Fibroblast of pulmonary artery (primary cell): ENCODE measurements at places on chromosomes 1 and 21.

DNA sequence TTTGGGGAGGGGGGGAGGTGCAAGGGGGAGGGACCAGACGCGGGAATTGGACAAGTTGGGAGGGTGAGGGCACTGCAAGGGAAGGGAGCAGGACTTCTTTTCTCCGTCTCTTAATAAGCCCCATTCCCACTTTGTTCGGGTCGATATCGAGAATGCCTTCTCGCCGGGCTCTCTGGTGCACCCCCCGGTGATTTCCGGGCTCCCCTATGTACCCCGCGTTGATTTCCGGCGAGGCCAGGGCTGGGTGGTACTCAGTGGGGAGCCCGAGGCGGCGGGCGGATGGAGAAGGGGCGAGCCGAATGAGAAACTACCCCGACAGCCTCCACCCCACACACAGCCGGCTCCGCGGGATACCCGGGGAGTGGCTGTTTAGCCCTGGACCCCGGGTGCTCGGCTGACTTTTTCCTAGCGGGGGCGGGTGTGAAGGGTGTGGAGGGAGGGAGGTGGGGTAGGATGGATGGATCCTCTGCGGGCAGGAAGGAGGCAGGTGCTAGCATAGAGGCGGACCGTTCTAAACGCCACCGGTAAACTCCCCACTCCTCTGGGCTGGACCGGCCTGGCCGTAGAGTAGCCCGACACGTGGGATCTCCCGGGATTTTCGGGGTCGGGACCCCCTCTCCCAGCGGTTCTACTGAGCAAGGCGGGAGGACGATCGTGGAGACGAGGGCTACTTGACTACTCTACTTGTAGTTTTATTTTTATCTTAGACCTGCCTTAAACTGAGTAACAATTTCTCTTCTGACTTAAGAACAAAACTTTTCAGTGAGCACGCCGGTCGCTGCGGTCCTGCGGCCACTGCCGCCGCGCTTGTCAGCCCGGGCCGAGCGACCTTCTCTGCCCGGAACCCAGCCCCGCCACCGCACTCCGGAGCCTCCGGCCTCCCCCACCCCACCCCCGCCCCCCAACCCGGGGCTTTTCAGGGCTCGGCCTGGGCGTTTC lies 1.0 kb downstream of the RNF220 start:
- DNase-seq: no peak

- DNase-seq: no peak
Observed at GRCh38 chr1:214506972-214507431, 44.4 kb downstream of the PTPN14 start.

- no peak for DNase-seq
Observed at GRCh38 chr21:36654796-36655325, 44.1 kb upstream of the SIM2 start.

DNA sequence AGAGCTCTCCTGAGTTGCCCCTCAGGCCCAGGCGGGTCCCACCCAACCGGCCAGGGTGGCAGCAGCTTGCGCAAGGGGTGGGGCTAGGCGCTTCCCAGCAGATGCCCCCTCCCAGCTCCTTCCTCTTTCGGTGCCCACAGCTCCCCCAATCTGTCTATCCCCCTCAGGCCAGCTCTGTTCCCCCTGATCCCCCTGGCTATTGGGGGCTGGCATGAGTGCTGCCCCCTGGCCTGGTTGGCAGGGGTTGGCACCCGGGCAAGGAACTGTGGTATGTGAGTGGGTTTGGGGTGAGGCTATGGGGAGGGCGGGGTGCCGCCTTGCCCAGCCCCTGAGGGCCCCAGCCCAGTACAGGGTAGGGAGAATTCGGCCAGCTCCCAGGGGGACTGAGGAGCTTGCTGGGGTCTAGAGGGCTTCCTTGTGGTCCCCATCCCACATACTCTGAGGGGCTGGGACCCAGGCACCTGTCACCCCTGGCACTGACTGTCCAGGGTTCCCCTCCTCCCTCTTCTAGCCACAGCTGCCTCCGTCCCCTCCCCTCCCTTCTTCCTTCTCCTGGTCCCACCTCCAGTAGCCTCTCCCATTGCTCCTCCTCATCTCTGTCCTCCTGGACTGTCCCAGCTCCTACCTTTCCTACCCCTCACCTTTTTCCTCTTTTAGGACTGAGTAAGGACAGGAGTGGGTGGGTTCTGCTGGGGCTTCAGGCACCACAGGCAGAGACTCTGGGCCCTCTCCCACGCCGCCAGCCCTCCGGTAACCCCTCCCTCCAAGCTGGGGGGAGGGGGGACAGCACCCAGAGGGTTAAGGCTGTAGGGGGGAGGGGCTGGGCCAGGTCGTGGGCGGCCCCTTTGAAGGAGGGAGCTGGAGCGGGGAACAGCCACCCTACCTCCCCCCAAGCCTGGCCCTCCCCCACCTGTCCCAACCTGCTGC lies 5.7 kb downstream of the ZBTB7B start:
- DNase-seq: no peak

GRCh38 chr1:157007306-157007705 lies 38.2 kb downstream of the ARHGEF11 start:
- DNase-seq: no peak

DNA sequence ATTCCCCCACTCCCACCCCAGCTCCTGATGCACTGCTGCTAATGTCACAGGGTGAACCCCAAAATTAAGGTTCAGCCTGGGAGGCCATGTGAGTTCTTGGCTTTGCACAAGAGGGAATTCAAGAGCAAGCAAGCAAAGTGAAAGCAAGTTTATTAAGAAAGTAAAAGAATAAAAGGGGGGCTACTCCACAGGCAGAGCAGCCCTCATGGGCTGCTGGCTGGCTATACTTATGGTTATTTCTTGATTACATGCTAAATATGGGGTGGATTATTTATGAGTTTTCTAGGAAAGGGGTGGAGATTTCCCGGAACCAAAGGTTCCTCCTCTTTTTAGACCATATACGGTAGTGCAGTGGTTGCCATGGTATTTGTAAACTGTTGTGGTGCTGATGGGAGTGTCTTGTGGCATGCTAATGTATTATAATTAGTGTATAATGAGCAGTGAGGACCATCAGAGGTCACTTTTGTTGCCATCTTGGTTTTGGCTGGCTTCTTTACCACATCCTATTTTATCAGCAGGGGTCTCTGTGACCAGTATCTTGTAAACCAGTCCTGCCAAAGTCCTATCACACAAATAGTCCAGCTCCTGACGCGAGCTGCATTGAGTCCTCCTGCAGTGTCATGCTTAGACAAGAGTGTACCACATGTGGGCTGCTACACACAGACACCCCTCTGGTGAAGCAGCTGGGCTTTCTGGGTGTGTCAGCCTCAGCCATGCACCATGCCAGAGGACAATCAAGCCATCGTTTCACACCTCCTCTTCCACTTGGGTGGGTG lies 46.4 kb upstream of the CSF1 start:
- DNase-seq: peak; percentile 63

GRCh38 chr1:22825486-22826189 lies 115.0 kb downstream of the EPHB2 start:
- DNase-seq: no peak

DNA sequence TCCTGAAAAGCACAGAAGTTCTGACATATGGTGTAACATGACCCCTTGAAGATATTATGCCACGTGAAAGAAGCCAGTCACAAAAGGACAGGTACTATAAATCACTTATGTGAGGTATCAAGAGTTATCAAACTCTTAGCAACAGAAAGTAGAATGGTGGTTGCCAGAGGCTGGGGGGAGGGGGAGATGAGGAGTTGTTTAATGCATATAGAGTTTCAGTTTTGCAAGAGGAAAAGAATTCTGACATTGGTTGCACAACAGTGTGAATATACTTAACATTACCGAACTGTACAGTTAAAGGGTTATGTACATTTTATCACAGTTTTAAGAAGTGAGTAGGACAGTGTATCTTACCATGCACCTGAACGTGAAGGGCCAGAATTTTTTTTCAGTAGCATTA lies 80.0 kb downstream of the USP25 start:
- peak; percentile 58 for DNase-seq

DNA sequence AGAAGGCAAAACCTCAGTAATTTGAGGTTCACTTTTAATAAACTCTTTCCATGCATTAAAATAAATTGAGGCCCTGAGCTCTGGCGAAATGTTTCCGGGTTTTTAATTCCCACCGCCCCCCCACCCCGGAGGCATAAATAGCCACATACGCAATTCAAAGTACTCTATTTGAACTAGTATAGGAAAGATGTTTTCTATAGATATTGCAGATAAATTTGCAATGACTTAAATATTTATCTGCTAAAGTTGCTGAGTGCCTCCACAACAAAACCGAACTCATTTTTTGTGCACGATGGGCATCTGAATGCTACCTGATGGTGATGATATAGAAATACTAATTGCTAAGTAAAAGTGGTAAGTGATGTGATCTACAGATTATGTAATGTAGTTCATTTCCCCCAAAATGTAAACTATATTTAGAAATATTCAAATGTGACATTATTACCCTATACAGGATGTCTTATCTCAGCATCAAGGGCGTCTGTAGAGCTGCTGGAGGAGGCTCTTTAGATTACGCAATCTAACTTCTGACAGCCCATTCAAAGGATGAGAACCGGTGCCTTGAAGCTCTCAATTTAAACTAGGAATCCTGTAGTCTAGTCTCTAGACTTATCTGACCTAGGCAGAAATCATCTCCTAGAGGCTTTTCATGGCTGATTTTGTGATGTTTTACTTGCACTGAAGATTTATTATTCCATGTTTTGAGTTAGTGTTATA lies 8.5 kb downstream of the IRF2BP2 start:
- peak; percentile 73 for DNase-seq

GRCh38 chr1:64861611-64862010 lies 104.7 kb downstream of the JAK1 start:
- DNase-seq: peak; percentile 23

- DNase-seq: no peak
Observed at GRCh38 chr1:198858033-198858432, 219.2 kb downstream of the PTPRC start.

DNA sequence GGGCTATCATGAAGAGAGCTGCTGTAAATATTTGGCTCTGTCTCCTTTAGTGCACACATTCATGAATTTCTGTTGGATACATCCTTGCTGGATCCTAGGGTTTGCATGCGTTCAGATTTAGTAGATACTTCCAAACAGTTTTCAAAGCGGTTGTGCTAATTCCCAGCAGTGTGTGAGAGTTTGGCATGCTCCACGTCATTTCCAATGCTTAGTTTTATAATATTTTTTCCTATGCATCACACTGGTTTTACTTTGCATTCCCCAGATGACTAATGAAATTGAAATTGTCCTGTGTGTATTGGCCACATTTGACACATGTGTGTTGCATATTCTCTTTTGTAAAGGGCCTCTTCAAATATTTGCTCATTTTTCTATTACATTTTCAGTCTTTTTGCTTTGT lies 18.5 kb upstream of the AADACL3 start:
- DNase-seq: no peak

- no peak for DNase-seq
Observed at GRCh38 chr21:42556960-42557359, 43.3 kb downstream of the SLC37A1 start.

DNA sequence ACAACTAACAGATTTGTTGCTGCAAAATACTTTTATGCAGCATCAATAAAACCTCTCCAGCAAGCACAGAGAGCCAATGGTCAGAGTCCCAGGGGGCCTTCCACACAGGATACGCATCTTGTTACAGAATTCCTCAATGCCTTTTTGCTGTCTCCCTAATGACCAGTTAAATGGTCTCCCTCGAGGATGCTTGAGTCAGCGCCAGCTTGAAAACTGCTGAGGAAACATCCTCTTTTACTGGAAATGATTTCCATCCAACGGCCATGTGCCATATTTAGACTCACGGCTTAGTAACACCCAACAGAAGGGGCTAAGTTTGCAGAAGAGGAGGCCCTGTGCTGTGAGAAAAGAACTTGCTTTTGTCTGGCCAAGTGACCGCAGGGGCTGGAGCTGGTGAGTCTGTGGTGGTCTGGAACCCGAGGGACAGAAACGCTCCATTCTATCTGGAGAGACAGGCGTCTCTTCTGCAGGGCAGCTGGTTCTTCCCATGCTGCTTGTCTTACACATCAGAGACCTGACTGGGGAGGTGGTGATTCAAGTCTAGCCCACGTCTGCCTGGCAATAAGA lies 496.4 kb downstream of the SETD4 start:
- DNase-seq: peak; percentile 96

DNA sequence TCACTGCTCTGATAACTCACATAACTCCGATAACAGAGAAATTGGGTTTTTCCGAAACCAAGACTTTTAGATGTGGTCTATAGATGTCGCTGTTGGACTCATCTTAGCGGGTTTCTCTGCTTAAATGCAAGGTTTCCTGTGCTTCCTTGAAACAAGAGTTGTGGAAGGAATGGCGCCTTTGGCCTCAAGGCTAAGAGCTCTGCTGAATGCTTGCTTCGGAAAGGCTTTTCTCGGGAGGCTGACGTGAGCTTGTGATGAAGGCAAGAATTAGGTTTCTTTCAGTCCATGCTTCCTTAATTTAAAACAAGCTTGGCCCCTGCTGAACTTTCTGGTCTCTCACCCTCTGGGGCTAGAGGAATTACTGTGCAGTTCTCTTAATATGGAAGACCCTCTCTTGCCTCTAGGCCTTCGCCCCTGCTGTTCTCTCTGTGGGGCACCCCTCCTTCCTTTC lies 113.5 kb downstream of the MAP3K21 start:
- DNase-seq: peak; percentile 74

GRCh38 chr1:177848577-177848976 lies 121.3 kb downstream of the SEC16B start:
- DNase-seq: no peak

DNA sequence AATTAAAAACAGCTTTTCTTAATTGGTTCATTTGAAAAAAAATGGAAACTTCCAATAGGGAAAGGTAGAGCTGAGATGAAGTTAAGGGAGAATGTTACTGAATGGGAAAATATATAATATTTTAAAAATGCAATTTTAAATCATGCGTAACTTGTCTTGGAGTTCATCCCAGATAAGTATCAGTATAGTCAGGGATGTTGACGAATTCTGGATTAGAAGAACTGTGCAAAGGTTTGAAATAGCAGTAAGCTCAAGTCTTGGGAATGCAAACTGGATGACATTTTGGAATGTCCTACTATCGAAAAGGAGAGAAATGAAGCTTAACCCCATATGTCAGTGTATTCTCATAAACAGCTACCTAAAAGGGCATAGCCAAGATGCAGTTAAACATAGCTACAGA lies 4.0 kb upstream of the ST6GALNAC3 start:
- DNase-seq: peak; percentile 24

- no peak for DNase-seq
Observed at GRCh38 chr1:59007429-59007819, 223.6 kb upstream of the JUN start.

DNA sequence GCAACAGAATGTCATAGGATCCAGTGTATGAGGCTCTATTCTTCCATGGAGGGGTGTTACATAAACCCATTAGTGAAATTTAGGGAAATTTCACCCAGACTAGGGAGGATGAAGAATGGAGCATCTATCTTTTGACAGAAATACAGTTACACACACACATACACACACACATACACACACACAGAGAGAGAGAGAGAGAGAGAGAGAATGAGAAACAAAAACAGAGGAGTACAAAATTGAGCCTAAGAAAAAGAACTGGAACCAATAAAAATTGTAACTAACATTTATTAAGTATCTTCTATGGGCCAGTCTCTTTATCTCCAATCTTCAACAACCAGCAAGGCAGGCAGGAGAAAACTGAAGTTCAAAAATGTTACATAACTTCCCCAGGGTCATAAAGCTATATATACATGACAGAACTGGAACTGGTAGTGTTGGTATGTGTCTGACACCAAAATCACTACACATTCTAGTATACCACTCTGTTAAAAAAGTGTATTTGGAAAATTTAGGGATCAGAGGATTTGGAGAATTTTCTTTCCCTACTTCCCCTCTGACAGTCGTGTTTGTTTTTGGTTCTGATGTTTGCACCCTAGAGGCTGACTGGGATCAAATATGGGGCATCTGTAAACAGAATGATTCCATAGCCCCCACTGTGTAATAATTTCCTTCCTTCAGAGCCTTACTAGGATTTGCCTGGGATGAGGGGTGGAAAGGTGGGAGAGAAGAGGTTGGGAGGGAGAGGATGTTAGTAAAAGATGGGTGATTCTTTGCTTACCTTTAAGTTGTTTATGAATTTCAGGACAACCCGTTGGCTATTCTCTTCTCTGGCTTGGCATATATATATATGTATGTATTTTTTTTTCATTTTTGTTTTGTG lies 1.0 kb upstream of the ZFYVE9 start:
- no peak for DNase-seq
